Activated naive CD4-positive, alpha-beta T cell treated with anti-CD3 and anti-CD28 coated beads for 36 hours (primary cell): ENCODE measurements at places on chromosomes 5 and 9.
A peak's percentile ranks its signal among the peaks of the same experiment; 100 is the strongest.

DNA sequence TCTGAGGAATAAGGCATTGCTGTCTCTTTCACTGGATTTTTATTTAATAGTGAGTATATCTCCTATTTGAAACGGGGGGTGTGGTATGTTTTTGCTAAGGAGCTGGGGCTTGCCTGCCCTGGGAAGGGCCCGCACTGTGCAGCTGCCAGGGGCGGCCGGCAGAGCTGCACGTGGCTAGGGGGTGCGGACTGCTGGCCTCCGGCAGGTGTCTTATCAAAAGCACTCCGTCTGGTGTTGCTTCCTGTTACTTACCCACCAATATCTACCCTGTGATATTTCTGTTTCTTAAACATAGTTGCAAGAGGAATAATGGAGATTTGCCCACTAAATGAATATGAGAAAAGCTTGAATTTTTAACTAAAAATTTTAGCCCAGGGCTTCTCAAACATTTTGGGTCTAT lies 232.0 kb downstream of the IRX1 start:
- no peak for DNase-seq

DNA sequence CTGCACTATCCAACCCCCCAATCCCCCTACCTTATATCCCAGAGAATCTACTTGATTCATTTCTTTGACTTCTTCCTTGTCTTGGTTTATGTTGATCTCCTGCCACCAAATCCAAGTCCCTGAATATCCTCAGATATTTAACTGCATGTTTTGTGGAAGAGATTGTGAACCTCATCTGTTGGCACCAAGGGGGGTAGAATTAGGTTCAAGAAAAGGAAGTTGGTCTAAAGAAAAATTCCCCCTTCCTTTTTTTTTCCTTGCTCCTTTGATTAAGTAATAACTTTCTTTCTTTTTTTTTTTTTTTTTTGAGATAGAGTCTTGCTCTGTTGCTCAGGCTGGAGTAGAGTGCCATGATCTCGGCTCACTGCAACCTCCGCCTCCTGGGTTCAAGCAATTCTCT lies 526 bp upstream of the CD14 start:
- DNase-seq = no peak

GRCh38 chr9:112487008-112487798 lies 576 bp downstream of the KIAA1958 start:
- peak; percentile 58 for DNase-seq

DNA sequence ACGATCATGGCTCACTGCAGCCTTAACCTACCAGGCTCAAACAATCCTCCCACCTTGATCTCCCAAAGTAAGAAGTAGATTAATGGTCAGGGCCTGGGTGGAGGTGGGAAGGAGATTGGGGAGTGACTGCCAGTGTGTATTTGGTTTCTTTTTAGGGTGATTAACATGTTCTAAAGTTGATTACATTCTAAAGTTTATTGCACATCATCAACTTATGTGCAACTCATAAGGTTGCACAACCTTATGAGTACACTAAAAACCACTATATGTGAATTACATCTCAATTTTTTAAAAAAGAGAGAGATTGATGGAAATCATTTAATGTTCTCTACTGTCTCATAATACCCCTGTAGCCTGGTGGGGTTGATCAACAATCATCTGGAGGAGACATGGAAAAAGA lies 218.1 kb downstream of the AOPEP start:
- DNase-seq = no peak

GRCh38 chr5:54624805-54625568 lies 107.4 kb downstream of the SNX18 start:
- DNase-seq = no peak

GRCh38 chr5:139903795-139904565 lies 108.4 kb downstream of the PSD2 start:
- peak; percentile 13 for DNase-seq
